ENCODE measurements at places on chromosomes 5 and 9. TPM values are rescaled to one million over a fixed set of nuclear protein-coding genes. Genes with fewer than 3 reads are reported as not detected.

DNA sequence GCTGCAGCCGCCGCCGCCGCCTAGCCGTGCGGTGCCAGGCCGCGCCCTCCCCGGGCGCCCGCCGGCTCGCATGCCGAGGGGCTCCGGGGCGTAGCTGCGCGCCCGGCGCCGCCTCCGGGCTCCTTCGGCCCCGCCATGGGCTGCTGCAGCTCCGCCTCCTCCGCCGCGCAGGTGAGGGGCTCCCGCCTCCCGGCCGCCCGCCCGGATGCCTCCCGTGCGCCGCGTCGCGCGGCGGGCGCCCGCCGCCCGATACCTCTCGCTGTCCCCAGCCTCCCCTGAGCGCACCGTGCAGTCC lies 230 bp downstream of the SLC44A1 start:
- no peak for DNase-seq

DNA sequence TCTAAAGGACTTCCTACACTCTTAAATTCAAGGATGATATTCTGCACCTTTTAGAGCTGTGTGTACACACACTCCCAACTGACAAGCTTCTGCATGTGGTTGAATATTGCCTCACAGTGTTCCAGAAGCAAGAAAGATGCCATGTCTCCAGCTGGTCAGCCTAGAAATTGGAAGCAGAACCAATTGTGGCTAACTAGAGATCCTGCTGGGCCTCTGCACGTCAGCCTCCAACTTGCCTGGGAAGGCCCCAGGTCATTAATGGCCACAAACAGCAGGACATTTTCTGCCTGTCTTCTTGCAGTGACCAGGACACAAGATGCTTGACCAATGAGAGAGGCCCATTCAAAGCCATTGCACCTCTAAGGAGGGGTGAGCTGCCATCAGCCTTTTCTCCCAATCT lies 571.9 kb upstream of the BRINP1 start:
- no peak for DNase-seq

DNA sequence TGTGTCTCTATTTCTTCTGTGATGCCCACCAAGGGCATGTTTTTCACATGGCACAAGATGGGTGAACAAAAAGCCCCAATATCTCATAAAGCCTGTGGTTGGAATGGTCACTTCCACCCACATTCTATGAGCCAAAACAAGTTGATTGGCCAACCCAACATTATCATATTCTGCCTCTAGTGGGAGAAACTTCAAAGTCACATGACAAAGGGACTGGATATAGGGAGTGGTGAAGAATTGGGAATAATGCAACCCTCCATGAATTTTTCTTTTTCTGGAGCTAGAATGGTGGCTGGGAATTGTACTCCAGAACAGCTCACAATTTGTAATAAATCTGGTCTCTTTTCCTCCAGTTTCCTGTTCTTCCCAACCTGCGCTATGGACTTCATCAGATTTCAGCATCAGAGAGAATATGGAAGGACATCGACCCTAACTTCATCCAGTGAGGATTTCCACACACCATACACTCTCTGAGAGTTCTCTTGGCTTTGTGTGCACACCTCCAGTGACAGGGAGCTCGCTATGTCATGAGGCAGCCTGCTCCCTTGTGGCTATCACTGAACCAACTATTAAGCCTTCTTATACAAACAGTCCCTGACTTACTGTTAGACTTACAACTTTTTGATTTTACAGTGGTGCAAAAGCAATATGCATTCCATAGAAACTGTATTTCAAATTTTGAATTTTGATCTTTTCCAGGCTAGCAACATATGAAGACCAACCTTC lies 12.0 kb upstream of the B4GALT1 start:
- no peak for DNase-seq

- DNase-seq = no peak
Observed at GRCh38 chr9:7970681-7971330, 171.2 kb upstream of the DMAC1 start.

Gene SLC6A18
- not detected for total RNA-seq

DNA sequence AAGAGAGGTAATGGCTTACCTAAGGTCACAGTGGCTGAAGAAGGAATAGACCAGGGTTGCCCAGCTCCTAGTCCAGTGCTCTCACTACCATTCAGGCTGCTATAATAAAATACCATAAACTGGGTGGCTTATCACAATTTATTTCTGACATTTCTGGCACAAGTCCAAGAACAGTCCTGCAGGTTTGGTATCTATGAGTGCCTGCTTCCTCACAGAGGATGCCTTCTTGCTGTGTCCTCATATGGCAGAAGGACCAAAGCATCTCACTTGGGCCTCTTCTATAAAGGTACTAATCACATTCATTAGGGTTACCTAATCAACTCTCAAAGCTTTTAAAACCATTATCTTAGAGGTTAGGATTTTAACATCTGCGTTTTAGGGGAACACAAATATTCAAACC lies 17.2 kb downstream of the STARD4 start:
- no peak for DNase-seq

- DNase-seq = no peak
Observed at GRCh38 chr5:32172923-32173266, 1.2 kb downstream of the GOLPH3 start.

All from thoracic aorta (tissue), 2 donors.